ENCODE measurements at places on chromosomes 12 and 14.

DNA sequence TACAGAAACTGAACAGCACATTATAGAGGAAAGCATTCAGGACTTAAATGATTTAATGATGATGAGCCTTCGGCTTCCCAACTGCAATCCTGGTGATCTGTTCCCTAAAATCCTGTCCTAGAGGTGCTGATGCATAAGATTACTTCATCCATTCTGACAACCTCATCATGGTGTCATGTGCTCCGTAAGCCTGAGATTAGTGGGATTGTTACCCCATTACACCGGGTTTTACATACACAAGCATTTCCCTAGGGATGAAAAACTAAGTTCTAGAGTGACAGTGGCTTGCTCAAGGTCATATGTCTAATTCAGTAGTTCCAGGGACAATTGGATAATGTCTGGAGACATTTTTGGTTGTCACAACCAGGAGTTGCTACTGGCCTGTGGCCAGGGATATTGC lies 2.5 kb upstream of the RNASE13 start:
- DNase-seq: no peak

DNA sequence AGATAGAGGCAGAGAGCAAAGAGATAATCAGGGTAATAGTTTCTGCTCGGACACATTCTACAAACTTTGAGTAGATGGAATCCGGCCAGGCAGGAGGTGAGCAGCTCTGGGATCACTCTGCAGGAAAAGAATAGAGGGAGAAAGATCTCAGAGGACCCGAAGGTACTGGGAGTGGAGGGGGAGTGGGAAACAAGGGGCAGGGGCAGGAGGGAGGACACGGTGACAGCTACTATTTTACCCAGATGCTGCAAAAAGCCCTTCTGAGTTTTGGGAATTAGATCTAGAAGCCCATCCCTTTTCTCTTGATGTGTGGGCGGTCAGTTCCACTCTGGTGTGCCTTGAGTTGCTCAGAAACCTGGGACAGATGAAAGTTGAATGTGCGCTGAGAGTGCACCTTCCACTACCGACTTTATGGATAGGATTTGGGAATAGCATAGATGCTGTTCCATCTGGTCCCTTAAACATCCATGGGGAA lies 556 bp downstream of the GPRC5A start:
- DNase-seq: no peak

- DNase-seq: peak; percentile 62
Observed at GRCh38 chr12:128613837-128614590, 209.7 kb downstream of the SLC15A4 start.

GRCh38 chr12:53930591-53931255 lies 7.9 kb upstream of the HOXC13 start:
- no peak for DNase-seq

GRCh38 chr14:102590667-102591099 lies 1.8 kb upstream of the RCOR1 start:
- no peak for DNase-seq

DNA sequence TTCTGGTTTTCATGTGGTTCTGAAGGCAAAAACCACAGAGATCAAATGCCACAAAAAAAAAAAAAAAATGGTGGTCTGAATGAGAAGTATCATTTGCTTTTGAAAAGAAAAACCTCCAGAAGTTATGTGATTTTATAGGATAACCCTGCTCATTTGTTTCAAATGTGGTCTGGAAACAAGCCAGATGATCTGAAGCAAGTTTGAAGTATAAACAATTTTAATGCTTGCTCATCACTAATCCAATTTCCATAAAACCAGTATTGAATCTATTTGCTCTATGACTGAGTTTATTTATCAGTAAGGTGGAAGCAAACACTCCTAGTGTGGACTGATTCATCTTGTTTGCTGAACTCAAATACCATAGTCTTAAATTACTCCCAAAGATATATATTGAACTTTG lies 407.3 kb upstream of the FLRT2 start:
- no peak for DNase-seq

DNA sequence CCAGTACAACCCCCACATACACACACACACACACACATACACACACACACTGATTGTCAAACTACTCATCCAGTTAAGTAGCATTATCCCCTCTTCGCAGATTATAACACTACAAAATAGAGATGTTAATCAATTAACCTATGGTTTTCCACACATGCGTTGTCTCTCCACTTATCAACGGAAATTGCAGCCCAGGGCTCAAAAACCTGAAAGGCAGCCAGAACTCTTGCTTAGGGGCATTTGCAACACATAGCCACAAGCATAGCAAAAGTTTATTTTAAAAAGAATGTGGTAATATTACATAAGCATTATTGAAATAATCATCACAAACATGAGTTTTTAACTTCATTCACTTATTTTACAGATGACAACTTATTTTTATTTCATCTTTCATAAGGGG lies 265.8 kb downstream of the SLC16A7 start:
- DNase-seq: no peak

GRCh38 chr12:64682572-64683277 lies 72.4 kb downstream of the RASSF3 start:
- DNase-seq: peak; percentile 64

DNA sequence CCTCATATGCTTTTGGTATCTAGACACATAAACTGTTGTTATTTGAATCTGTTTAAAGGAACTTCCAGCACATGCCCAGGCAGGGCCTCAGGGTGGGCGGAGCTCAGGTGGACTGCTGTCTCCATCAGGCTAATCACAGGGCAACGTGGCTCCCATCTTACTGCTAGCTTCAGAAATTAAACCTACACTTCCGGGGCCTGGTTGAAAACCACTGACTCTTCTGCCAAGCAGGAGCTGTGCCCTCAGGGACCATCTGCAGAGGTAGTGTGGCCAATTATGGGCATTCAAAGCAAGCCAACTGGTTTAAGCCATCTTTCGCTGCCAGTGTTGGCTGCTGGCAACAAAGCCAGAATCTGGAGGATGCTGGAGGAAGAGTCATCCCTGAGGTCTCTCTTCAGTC lies 97.5 kb downstream of the TMX1 start:
- DNase-seq: no peak

DNA sequence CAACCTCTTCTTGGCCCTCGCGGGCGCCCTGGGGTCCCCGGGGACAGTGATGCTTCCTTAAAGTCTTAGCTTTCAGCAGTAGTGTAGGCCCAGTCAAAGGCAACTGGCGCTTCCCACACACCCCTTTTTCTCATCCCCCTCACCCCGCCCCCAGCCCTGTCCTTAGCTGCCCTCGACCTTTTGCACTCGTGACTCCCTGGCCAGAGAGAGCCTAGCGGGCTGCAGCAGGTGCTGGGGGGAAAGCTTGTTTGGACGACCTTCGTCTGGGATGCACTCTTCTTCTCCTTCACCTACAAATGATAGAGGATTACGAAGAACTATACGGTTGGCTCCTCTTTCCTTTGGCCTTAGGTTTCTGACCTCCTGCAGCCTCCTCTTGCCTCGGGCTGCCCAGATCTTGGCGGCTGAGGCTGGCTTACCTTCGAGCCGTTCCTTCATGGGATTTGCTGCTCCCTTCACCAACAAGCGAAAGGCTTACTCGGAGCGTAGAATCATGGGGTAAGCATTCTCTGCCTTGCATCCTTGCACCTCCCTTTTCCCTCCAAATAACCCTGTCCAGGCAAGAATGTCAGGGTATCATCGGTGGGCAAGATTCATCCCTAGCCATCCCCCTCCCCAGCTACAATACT lies 815 bp downstream of the COQ10A start:
- DNase-seq: no peak

GRCh38 chr12:77788231-77789168 lies 42.2 kb upstream of the NAV3 start:
- DNase-seq: no peak

DNA sequence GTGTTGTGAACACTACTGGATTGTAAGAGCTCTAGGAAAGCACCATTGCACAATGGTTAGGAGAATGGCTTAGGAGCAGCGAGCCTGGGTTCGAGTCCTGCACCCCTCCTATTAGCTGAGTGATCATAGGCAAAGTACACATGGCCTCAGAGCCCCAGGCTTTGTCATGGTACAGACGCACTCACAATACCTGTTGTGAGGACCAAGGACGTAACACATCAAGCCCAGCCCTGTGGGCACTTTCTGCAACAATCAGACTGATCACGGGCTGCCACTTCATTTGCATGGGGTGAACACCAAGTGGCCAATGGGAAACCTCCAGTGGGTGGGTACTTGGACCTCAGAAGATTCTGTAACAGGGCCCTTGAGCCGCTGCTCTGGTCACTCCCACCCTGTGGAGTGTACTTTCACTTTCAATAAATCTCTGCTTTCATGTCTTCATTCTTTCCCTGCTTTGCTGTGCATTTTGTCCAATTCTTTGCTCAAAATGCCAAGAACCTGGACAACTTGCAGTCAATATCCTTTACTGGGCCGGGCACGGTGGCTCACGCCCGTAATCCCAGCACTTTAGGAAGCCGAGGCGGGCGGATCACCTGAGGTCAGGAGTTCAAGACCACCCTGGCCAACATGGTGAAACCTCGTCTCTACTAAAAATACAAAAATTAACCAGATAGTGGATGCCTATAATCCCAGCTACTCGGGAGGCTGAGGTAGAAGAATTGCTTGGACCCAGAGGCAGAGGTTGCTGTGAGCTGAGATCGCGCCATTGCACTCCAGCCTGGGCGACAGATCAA lies 28.2 kb downstream of the GLRX5 start:
- DNase-seq: no peak

GRCh38 chr12:45256721-45257120 lies 40.8 kb downstream of the ANO6 start:
- DNase-seq: no peak

DNA sequence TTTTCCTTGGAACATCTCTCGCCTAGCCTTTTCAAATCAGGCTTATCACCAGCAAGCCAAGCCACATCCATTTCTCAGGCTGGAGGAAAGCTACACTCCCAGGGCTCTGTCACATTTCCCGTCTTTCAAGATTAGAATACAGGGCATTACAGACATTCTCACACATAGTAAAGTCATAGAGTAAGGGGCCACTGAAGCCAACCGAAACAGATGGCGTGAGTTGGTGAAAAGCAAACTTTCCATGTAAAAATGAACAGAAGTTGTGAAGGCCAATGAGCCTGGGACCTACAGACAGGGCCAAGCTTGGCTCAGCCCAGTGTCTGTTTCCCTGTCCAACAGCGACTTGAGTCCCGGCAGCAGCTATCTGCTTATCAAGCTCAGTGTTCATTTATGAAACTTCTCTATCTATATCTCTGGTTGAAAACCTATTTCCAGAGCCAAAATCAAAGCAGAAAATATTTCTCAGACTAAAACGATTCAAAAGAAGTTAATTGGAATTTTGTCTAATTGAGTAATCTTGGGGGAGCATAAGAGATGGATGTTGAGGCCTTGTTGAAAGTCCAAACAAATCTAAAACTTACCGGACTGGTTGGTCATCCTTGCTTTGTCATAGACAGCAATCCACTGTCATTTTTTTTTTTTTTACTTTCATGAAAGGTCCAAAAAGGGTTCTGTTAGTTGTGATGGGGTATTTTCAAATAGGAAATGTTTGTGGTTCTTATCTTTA lies 105.6 kb downstream of the DAAM1 start:
- no peak for DNase-seq

- no peak for DNase-seq
Observed at GRCh38 chr12:98651328-98651727, 6.2 kb downstream of the APAF1 start.

GRCh38 chr12:104414581-104415341 lies 42.0 kb upstream of the CHST11 start:
- DNase-seq: peak; percentile 51

DNA sequence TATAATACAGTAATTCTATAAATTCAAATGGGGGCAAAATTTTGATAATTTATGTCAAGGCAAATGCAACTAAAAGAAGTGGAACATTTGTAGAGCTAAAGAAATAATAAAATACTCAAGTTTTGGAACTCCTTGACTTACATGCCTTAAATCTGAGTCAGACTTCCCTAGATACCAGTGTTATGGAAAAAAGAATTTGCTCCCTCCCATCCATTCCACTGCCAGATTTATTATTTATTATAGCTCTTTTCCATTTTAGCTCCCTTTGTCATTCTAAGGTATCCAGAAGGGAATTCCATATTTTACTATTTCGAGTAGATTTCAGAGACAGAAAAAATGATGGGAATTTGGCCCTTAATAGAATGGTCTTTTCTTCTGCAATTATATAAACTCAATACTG lies 44.0 kb downstream of the RHOJ start:
- no peak for DNase-seq

DNA sequence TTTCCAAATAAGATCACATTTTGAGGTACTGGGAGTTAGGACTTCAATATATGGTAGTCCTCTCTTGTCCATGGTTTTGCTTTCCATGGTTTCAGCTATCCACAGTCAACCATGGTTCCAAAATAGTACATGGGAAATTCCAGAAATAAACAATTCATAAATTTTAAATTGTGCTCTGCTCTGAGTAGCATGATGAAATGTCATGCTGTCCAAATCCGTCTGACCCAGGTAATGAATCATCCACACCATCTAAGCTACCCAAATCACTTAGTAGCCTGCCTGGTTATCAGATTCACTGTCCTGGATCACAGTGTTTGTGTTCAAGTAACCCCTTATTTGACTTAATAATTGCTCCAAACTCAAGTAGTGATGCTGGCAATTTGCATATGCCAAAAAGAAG lies 197.9 kb downstream of the TMTC3 start:
- DNase-seq: no peak

DNA sequence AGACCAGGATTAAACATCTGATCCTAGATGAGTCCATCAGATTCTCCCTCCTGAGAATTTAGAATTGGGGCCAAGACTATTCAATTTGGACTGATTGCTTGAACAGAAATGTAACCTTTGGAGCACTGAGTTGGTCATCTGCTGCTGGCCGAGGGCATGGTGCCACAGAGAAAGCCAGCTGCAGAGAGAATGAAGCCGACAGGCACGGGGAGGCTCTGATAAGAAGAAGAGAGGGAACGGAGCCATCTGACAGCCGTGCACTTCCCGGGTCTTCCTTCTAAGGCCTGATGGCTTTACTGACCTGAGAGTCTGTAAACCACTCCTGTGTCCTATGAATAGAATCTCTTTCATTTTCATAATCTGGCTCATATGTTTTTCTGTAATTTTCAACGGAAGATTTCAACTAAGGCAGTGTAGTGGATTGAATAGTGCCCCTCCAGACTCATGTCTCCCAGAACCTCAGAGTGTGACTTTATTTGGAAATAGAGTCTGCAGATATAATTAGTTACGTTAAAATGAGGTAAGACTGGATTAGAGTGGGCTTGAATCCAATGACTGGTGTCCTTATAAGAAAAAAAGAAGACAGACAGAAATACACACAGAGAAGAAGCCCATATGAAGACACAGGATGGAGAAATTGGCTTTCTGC lies 39.1 kb upstream of the FRS2 start:
- no peak for DNase-seq

- DNase-seq: peak; percentile 73
Observed at GRCh38 chr12:57611108-57611826, at the start of gene ARHGEF25. TSS of gene ARHGEF25 (plus strand) at chr12:57611435. CDS start at chr12:57611895, 460 bp downstream.

DNA sequence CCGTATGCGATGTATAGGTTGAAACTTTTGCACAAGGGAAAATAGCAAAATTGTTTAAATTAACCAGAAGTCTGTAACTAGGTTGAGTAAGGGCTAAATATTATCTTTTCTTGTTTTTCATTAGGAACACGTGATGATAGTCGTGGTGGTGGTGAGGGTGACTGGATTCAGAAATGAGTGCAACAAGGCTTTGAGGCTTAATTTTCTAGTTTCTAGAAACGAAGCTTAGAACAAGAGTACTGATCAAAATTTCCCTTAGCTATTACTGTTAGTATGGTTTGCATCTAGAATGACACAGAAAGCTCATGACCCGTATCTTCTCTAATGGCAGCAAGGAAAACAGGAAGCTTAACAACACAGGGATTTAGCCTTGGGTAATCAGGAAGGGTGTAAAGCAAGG lies 7.0 kb downstream of the SLIRP start:
- no peak for DNase-seq

All from NCI-H524 (cell line).